Tibial nerve (tissue), 4 donors: ENCODE measurements at places on chromosomes 5 and 9.

- DNase-seq: no peak
Observed at GRCh38 chr5:17114233-17114632, 103.2 kb upstream of the BASP1 start.

DNA sequence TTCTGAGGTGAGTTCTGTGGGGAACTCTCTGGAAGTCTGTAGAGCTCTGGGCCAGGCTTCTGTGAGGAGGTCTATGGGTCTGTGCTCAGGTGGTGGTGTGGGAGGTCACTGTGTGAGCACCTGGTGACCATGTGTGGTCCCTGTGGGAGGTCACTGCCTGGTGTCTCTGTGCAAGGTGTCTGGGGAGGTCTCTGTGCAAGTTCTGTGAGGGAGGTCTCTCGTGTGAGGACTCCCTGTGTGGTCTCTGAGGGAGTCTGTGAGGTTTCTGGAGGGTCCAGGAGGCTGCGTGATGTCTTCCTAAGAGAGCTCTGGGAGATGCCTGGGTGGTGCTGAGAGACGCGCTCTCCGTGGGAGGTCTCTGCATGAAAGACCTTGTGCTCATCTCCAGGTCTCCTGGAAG is 6.0 kb upstream of the SPATA31E1 start:
- no peak for DNase-seq

- DNase-seq: no peak
Observed at GRCh38 chr5:163841-164240, 27.5 kb upstream of the LRRC14B start.

DNA sequence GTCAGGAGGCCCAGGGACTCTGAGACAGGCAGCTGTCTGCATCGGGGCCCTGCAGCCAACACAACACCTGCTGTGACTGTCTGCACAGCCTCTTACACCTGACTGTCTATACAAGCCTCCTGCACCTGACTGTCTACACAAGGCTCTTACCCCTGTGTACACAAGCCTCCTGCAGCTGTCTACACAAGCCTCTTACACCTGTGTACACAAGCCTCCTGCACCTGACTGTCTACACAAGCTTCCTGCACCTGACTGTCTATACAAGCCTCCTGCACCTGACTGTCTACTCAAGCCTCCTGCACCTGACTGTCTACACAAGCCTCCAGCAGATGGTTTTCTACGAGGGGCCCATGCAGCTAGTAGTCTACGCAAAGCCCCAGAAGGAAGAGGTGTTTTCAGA is 18.6 kb downstream of the IRX2 start:
- no peak for DNase-seq

DNA sequence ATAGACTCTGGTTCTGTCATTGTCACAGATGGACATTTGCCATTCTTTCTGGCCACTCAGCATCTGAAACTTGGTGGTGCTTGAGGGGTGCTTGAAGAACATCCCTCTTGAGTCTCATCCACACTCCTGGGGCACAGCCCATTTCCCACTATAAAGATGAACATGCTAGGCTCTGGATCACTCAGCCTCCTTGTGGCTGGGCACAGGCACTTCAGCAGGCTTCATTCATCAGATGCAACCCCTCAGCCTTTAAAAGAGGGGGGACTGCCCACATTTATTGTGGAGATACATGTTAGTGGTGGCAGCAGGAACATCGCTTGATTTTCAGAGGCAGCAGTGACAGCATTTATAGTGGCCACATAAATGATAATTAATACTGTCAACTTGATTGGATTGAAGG is 124.7 kb upstream of the NIPBL start:
- DNase-seq: no peak

GRCh38 chr5:62038024-62038423 is 268.0 kb upstream of the KIF2A start:
- no peak for DNase-seq

DNA sequence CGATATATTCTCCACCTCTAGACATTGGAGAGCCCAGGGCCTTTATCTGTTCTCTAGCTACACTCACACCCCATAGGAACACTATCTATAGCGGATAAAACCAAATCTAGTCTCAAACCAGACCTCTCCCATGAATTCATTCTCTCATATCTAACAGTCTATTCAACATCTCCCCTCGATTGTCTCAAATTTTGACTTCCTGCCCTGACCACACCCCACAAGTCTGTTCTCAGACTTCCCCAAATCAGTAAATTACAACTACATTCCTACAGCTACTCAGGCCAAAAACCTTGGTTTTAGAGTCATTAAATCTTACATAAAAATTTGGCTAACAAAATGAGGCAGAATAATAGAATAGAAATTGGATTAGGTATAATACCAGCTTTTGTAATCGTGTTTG is 12.5 kb upstream of the SLC1A3 start:
- DNase-seq: no peak

DNA sequence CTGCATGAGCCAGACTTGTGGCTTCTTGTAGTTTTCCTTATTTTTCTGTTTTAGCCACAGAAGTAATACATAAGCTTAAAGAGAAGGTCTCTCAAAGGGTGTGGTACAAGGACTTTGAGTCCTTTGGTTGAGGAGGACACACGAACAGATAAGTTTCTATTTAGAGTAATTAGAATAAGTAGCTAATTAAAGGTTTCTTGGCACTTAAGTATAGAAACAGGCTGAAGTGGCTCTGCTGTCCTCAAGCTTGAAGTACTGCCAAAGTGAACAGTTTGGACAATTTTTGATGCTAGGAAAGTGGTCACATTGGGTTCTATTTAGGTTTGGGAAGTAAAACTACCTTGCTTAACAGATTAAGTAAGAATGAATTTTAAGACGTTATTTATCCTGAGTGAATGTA is 278.3 kb upstream of the MPDZ start:
- no peak for DNase-seq

- no peak for DNase-seq
Observed at GRCh38 chr9:87635656-87636501, 90.0 kb upstream of the CTSL start.

DNA sequence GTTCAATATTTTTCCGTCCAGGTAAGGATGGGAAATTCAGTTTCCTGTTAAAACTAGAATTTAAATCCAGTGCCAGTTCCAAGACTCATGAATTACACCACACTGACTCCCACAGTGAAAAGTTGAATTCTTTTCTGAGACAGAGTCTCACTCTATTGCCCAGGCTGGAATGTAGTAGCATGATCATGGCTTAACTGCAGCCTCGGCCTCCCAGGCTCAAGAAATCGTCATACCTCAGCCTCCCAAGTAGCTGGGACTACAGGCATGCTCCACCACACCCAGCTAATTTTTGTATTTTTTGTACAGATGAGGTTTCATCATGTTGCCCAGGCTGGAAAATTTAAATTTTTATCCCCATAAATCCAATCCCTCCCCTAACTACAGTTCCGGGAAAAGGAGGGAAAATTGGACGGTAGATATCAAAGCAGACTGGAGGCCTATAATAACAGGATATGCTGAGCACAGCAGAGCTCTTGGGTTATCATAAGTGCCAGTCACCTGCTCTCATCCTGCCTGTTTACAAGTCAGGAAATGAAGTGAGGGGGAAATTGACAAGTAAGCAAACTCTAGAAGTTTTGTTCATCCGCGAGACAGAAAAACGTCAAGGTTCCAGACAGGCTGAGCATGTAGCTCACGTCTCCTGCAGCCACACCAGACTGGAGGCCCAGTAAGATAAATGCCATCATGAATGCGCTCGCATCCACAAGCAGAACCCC is 105.7 kb downstream of the UGCG start:
- DNase-seq: no peak
